ENCODE measurements at places on chromosomes 12 and 14.

GRCh38 chr12:124098887-124099286, 125.9 kb downstream of the ZNF664 start:
- DNase-seq = no peak

GRCh38 chr12:1189163-1189562, 198.1 kb downstream of the ERC1 start:
- DNase-seq = no peak

DNA sequence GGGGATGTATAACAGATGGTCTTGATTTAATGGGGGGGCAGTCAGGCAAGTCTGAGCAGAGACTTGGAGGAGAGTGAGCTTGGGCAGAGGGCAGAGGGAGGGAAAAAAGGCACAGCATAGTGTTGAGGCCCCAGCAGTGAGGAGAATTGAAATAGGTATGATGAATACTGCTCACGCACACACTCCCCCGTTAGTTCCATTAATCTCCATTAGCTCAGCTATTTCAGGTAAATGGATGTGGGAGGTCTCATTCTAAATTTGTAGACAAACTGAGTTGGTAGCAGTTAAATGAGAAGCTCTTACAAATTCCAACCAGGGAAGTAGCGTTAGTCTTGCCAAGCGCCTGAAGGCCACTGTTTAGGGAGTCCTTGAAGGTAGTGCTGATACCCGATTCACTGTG, 66.7 kb upstream of the STON2 start:
- no peak for DNase-seq

- DNase-seq = no peak
Measured at GRCh38 chr12:131694116-131694838, 16.6 kb upstream of the SFSWAP start.

GRCh38 chr12:10212739-10213131, at the start of gene GABARAPL1:
TSS of gene GABARAPL1 (plus strand) at chr12:10212877. CDS start at chr12:10213130, 253 bp downstream.
- peak; percentile 68 for DNase-seq

GRCh38 chr14:67440513-67440912, 28.5 kb upstream of the PLEK2 start:
- no peak for DNase-seq

DNA sequence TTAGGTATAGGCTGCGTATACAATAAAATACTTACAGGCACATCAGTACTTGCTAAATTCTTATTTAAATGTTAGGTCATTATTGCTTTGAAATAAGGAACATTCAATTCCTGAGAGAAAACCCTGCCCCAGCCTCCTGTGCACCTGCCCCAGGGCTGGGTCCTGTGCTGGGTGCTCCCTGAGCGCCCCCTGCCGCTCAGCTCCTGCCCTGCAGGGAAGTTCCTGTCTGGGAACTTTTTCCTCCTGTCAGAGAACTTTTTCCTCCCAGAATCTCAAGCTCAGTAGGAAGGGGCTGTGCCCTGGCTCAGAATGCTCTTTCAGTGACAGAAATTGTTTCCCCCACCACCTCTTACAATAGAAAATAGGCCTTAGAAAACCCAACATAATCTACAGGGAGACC, 751.1 kb downstream of the TMEM121 start:
- DNase-seq = peak; percentile 9

- DNase-seq = no peak
Measured at GRCh38 chr12:111775205-111776193, 8.8 kb downstream of the ALDH2 start.

- DNase-seq = no peak
Measured at GRCh38 chr14:75053396-75054291, 2.4 kb upstream of the MLH3 start.

DNA sequence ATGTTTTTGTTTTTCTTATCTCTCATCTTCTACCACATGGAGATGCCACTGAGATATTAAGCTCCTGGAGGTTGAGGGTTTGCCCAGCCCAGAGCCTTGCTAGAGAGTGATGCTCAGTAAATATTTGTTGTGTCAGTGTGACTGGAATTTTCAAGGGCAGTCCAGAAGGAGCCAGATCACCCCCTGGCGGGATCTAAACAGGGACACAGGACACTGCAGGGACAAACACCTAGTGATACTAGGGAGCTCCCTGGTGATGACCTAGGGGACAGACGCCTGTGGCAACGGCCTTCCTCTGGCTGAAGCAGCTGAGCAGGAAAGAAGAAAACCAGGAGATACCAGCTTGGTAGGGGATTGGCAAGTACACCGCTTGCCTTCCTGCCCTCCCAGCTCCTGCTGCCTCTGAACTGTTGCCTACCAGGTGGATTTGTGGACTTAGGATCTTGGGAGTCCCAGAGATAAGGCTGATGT, 714.4 kb upstream of the TBX3 start:
- DNase-seq = no peak

GRCh38 chr14:47596232-47596631, 79.2 kb downstream of the MDGA2 start:
- no peak for DNase-seq

All from activated CD4-positive, alpha-beta T cell treated with anti-CD3 and anti-CD28 coated beads, Interleukin-2, amount 50 U/mL, for 4 hours (primary cell).